ENCODE measurements at places on chromosomes 4 and X. TPM values are rescaled to one million over a fixed set of nuclear protein-coding genes. Genes with fewer than 3 reads are reported as not detected.

Gene PRSS12
- total RNA-seq = 14.6 TPM

Gene MAGEE2
- not detected for total RNA-seq

Gene UGT2A1
- not detected for total RNA-seq

Gene SSX4B
- not detected for total RNA-seq

Gene CD38
- under 0.01 TPM for total RNA-seq

Gene DUX4
- total RNA-seq = not detected

Gene ADH5
- 191 TPM for total RNA-seq

Gene HSD17B13
- total RNA-seq = under 0.01 TPM

Gene DSPP
- not detected for total RNA-seq

Gene APELA
- total RNA-seq = not detected

Data from regular cardiac myocyte (primary cell).